ENCODE measurements at places on chromosomes 4 and X.

- peak; percentile 30 for DNase-seq
- no peaks in the 10 kb centered on the region for H3K4me1 ChIP-seq
- H3K4me3 ChIP-seq, result no peak overlapping the region
- no peak overlapping the region for H3K27ac ChIP-seq
- no peaks in the 10 kb centered on the region for H3K36me3 ChIP-seq
Observed at GRCh38 chr4:16916719-16917337, 18.4 kb upstream of the LDB2 start.

GRCh38 chr4:10437735-10438134, 19.5 kb downstream of the ZNF518B start:
- H3K27ac ChIP-seq, result no peak overlapping the region
- peaks cover 4% of the 10 kb centered on the region for H3K4me1 ChIP-seq
- no peak for DNase-seq

- H3K36me3 ChIP-seq, result no peaks in the 10 kb centered on the region
- H3K4me3 ChIP-seq, result no peak overlapping the region
- H3K27ac ChIP-seq, result no peak overlapping the region
Observed at GRCh38 chr4:173466101-173466500, 63.9 kb downstream of the HAND2 start.

DNA sequence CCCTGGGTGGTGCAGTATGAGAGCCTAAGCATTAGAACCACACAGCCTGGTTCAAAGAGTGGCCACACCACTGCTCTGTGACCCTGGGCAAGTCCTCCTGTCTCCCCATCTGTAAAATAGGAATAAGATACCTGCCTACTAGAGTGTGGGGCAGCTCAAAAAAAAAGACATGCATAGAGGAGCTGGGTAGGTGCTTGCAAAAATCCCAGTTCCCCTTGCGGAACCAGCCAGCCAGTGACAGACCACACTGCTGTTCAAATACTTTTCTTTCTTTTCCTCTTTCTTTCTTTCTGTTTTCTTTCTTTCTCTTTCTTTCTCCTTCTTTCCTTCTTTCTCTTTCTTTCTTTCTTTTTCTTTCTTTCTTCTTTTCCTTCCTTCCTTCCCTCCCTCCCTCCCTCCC, 63.0 kb upstream of the TRIM2 start:
- peaks cover 5% of the 10 kb centered on the region for H3K27me3 ChIP-seq
- no peaks in the 10 kb centered on the region for H3K36me3 ChIP-seq
- no peak overlapping the region for H3K27ac ChIP-seq
- no peak for DNase-seq
- H3K4me1 ChIP-seq, result peaks cover 12% of the 10 kb centered on the region

Data from left ventricle myocardium inferior (tissue), 1 donor.